Putamen (tissue), 1 donor: ENCODE measurements at places on chromosomes 16 and 17.
A peak's percentile ranks its signal among the peaks of the same experiment; 100 is the strongest.

GRCh38 chr17:49664706-49665211 is 13.1 kb downstream of the SPOP start:
- no peak for DNase-seq

- no peak for DNase-seq
These were observed 173.2 kb downstream of the CYLD start for GRCh38 chr16:50915120-50915519.

DNA sequence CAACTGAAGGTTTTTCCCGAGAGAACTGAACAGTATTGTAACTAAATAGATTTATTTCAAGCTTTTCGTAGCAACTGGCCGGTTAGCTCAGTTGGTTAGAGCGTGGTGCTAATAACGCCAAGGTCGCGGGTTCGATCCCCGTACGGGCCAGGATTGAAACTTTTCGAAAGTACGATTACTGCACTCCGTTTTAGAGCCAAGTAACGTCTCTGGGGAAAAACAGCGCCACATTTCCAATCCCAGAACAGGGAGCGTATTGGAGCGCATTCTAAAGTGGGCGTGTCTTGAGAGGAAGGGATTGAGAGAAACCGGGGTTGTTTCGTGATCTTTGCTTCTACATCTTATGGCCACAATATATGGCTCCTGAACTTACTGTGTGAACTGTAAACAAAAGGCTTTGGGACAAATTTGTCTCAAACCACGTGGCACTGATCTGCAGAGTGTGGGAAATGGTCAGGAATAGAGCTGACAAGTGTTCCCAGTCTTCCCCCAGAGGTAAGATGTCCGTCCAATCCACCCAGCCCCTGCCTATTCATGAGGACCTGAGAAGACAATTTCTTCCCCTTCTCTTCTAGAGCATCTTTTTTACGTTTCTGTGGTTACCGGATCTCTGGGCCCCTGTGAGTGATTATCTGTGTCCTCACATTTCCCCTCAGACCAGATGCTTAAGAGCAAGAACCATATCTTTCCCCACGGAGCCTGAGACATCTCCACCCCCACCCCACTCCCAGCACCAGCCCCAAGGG is 2.3 kb downstream of the BORCS6 start:
- DNase-seq, result peak; percentile 94

DNA sequence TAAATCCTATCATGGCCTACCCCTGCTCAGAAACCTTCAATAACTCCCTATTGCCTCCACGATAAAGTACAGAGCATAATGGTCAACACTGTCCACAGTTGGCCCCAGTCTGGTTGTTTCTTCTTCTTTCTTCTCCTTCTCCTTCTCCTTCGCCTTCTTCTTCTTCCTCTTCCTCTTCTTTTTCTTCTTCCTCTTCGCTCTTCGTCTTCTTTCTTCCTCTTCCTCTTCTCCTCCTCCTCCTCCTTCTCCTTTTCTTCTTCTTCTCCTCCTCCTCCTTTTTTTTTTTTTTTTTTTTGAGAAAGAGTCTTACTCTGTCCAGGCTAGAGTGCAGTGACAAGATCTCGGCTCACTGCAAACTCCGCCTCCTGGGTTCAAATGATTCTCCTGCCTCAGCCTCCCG is 23.8 kb downstream of the MRM1 start:
- DNase-seq, result no peak
